ENCODE measurements at places on chromosomes 11 and 22.

- no peak for DNase-seq
Measured at GRCh38 chr11:109236696-109237095, 185.3 kb upstream of the C11orf87 start.

DNA sequence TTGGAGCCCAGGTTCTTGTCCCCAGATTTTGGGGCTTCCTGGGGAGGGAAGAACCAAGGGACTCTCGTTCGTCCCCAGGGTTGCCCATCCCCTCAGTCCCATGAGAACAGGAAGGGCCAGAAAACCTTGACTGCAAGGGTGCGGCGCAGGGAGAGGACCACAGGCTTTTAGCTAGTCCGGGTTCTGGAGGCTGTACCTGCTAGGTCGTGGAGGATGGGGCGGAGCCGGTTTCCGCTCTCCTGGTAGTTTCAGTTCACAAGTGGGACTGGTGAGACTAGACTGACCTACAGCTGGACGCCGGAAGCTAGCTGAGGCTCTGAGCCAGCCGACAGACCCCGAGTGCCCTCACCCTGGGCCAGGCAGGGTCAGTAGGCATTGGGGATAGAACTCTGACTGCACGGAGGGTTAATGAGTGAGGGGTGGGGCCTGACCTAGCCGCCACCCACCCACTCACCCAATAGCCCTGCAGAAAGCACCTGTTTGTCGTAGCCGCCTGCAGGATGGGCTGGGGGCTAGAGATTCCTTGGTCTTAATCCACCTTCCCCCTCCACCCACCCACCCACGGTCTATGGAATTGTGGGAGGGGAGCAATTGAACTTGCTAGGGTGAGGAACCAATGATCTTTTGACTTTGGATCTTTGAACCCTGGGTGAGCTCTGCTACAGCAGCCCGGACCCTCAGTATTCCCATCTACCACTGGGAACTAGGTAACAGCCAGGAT is 1.5 kb downstream of the MAFF start:
- DNase-seq: peak; percentile 47

DNA sequence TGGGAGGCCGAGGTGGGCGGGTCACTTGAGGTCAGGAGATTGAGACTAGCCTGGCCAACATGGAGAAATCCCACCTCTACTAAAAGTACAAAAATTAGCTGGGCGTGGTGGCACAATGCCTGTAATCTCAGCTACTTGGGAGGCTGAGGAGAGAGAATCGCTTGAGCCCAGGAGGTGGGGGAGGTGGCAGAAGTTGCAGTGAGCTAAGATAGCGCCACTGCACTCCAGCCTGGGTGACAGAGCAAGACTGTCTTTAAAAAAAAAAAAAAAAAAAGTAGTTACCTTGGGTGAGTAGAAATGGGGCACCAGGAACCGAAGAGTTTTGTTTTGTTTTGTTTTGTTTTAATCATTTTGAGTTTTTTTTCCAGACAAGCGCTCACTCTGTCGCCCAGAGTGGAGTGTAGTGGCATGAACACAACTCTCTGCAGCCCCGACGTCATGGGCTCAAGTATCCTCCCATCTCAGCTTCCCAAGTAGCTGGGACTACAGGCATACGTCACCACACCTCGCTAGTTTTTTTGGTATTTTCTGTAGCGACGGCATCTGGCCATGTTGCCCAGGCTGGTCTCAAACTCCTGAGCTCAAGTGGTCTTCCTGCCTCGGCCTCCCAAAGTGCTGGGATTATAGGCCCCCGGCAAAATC is 15.8 kb downstream of the THAP12 start:
- no peak for DNase-seq

DNA sequence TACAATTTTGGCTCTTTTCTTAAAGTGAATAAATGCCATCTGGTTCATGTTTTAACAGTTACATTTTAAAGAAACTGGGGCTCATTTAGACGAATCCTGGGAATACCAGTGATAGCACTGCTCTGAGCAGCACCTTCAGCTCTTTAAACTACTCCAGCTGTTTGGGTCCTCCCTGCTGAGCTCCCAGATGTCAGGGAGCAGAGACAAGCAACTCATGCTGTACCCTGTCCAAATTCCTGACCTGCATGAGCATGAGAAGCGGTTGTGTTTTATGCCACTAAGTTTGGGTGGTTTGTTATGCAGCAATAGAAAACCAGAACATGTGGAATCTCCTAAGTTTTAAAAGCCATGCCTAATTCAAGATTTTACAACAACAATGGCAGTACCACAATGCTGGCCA is 90.0 kb downstream of the FDX1 start:
- no peak for DNase-seq

- DNase-seq: no peak
Measured at GRCh38 chr22:39446239-39446721, 10.5 kb upstream of the MGAT3 start.

GRCh38 chr11:90288212-90288821 is 65.5 kb upstream of the CHORDC1 start:
- DNase-seq: peak; percentile 30

GRCh38 chr11:45926001-45926401 is 3.5 kb downstream of the LARGE2 start:
- DNase-seq: no peak

DNA sequence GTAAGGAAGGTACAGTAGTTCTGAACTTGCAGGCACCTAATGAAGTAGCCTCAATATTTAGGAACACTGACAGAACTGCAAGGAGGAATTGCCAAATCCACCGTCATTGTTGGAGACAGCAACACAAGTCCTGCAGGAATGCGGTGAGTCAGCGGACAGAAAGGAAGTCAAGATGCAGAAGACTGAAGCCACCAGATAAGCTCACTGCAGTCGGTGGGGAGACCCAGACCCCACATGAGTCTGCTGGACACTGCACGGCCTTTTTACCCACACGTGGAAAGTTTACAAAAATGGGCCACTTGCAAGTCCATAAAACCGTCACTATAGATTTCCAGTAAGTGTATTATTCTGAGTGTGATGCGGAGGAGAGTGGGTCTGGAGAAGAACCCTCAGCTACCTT is 1471.6 kb downstream of the TBC1D22A start:
- DNase-seq: no peak

- no peak for DNase-seq
Measured at GRCh38 chr11:46321757-46322156, 25.5 kb upstream of the DGKZ start.

DNA sequence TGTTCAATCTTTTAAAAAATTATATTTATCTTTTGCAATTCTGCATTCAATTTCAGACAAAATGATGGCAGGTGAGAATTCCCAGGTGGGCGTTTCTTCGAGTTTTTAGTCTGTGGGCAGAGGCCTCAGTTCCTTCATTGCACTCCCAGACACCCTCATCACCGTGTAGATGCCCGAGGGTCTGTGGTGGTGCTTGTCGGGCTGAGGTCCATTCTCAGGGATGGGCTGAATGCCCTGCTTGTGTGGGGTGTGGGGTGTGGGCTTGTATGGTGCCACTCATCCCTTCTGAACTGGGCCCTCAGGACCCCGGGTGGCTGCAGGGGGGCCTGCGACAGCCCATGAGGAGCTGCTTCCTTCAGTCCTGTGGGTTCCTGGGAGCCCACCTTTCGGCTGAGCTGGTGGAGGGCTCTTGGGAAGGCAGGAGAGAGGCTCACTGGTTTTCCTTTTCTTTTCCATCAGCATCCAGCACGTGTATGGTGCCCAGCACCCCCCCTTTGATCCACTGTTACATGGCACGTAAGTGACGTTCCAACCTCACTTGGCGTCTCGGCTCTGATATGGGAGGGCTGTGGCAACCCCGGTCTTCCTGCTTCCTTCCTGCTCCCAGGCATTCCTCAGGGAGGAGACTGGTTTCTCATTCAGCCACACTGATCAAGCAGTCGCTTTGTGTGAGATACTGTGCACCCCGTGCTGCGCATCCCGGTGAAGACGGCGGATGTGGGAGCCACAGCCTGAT is 29.8 kb downstream of the TBC1D22A start:
- no peak for DNase-seq
